ENCODE measurements at places on chromosomes 4 and X.

DNA sequence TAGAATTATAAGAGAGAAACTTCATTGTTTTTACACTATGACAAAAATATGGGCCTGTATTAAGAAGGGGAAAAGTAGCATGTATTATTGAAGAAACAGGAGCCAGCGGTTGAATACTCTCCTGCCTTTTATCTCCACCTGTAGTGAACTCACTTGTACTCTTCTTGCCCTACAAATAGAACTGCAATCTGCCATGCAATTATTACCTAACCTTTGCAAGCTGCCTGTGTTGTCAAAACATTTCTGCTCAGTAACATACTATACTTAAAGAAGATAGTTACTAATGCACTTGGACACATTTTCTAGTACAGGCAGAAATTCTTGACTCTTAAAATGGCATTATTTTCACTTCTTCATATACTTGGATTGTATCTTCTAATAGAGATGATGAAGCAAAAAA is 818.4 kb upstream of the GRID2 start:
- DNase-seq = no peak

DNA sequence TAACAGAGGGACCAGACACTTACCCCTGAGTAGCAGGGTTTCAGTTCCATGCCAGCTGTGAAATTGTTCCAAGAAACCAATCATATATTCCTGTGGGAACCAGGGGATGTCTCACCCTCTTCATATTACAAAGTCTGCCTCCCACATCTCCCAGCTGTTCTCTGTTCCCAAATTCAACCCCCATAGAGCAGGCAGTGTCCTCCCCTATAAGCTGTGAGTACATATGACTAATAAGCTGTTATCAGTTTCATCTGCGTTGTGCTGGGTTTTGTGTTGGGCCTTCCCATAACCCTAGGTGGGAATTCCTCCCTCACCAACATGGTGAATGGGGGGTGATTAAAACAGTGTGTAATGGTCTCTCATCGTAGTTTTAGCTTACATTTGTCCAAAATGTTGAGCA is 41.0 kb downstream of the CEP44 start:
- DNase-seq = no peak

DNA sequence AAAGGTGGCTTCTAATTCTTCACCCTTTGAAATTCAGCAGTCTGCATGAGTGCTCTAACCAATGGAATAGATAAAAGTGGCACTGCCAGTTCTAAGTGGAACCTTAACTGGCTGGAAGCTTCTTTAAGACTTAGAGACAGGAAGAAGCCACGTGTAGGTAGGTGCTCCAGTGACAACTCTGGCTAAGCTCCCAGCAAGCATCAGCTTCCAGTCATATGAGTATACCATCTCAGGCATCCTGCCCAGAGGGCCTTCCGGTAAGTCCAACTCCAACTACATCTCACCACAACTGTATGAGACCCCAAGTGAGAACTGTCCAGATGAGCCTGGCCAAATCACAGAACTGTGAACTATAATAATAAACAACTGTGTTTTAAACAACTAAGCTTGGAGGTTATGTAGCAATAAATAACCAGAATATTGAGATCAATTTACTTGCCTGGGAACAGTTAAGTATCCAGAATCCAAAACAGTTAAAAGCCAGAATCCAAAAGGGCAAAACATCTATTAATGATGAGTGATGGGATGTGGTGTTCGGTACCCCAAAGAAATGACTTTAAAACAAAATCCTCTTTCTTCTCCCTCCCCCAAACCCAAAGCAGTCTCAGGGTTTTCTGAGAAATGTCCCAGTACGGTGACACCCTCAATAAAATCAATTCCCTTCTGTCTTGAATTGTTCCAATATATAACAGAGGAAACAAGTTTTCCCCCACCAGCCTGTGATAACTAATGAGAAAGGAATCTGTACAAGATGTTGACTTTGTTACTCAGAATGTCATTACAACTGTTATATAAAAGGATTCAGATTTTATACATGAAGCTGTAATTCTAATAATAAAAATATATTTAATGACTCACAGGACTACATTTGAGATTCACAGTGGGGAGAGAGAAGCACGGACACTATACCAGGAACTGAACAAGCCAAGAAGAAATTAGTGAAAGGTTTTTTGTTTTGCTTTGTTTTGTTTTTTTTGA is 4.2 kb downstream of the TSPAN5 start:
- no peak for DNase-seq

DNA sequence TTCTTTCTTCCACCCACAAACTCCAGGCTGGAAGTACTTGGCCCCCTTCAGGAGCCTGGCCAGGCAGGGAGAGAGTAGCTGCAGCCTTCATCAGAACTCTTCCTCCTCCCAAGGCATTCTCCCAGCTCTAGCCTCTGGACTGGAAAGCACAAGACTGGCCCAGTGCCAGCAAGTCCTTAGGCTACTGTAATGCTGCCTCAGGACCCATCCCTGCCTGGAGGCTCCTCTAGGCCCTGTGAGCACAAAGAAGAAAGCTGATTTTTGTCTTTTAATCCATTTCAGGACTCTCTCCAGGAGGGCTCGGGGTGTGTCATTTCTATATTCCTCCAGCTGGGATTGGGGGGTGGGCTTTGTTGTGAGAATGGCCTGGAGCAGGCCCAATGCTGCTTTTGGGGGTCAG is 10.8 kb downstream of the AWAT2 start:
- no peak for DNase-seq

DNA sequence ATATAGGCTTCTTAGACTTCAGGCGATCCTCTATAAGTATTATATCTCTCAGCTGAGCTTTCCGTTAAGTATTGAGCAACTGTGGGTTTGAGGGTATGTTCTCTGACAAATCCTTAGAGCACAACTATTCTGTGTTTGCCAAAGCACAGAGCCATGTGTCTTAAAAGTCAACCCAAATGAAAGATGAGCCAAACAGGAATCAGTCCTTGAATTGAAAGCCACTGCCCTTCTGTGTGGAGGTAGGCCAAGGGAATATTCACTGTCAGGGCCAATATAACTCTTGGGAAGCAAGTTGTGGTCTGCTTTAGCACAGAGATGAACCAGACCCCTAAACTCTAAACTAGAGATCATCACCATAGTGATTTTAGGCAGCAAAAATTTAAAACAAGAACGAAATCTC is 164.0 kb downstream of the STAG2 start:
- no peak for DNase-seq

DNA sequence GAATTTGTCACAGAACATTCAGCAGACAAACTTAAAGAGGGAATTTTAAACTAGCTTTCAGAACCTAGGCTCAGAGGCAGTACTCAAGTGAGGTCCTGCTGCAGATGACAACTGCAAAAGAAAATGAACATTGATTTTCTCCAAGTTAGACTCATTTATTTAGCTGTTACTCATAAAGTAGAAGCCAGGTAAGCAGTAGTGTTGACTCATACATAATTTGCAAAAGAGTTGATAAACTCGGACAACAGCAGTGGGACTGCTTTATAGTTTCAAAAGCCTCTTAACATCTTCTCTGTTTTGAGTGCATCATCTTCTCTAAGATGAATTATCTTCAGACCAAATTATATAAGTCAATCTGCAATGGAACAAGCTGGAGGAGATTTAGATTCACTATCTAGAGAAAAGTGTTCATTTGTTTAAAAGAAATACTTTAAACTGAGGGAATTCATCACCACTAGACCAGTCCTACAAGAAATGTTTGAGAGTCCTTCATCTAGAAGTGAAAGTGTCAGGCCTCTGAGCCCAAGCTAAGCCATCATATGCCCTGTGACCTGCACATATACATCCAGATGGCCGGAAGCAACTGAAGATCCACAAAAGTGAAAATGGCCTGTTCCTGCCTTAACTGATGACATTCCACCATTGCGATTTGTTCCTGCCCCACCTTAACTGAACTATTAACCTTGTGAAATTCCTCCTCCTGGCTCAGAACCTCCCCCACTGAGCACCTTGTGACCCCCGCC is 49.5 kb downstream of the COQ2 start:
- no peak for DNase-seq

- no peak for DNase-seq
Measured at GRCh38 chrX:111652719-111653118, 28.3 kb upstream of the ALG13 start.

GRCh38 chr4:8817096-8817812 is 54.4 kb downstream of the HMX1 start:
- DNase-seq = no peak

DNA sequence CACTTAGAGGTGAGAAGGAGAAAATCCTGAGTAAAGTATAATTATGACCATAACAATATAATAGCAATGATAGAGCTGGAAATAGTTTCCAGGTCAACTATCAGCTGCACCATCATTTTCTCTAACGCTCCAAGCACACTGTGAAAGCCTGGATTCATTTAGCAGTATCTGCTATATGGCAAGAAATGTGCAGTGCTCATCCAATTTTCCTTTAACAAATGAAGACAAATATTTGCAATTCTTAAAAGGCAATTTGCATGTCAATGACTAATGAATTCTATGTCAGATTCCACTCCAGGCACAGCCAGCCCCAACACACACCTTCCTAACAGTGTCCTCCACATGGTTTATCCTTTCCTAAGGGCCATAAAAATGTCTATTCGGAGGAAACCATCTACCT is 12.7 kb downstream of the PRSS12 start:
- no peak for DNase-seq

- no peak for DNase-seq
Measured at GRCh38 chrX:39857780-39858179, 240.0 kb downstream of the BCOR start.

- no peak for DNase-seq
Measured at GRCh38 chr4:136103616-136104015, 1428.7 kb downstream of the PCDH18 start.

DNA sequence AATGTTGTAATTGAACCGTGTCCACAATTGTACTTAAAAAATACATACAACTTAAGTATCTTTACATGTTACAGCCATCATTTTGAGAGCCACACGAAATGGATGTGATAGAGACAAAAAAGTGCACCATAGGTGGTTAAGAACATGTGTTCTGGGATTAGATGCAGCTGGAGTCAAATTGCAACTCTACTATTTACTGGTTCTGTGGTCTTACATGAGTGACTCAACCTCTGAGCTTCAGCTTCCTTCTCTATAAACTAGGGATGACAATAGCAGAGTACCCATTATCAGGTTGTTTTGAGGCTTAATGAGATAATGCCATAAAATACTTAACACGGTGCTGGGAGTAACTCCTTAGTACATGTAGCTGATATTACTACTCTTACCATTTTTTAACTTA is 130.4 kb downstream of the IDS start:
- DNase-seq = no peak
